ENCODE measurements at places on chromosomes 7 and 10. TPM values are rescaled to one million over a fixed set of nuclear protein-coding genes. Genes with fewer than 3 reads are reported as not detected.
A peak's percentile ranks its signal among the peaks of the same experiment; 100 is the strongest.

DNA sequence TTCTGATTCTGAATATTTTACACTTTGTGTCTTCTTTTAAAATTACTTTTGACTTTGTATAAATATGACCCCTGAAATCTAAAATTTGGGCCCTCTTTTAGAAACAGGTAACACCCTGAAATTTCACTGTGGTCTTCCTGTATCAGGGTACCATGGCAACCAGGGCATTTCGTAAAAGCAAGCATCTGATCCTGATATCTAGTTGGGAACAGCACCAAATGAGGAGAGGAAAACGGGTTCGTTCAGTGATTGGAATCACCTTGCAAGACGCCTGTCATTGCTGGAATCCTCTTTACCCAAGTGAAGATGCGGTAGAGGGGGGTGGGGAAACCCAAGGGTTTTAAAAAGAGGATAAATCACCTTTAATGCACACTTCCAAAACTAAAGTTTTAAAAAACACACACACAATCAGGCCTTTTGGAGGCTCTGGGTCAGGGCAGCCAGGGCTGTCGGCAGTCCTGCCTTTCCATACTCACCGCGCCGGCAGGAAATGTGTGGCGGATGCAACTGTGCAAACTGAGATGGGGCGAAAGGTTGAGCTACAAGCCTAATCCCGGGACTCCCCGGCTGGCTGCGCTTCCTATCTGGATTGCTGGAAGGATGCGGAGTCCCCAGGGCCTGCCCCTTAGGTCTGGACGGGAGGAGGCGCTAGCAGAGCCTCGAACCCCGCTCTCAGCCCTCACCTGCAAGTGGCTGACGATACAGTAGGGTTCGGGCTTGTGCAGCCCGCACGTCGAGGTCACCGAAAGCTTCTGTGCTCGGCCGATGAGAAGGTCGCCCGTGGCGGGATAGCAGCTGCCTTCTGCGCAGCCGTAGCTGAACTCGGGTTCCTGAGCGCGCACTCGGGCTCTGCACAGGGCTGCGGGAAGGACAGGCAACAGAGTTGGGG lies 1.8 kb downstream of the LAMB1 start:
- peak; percentile 73 for DNase-seq

GRCh38 chr10:91294134-91294906 lies 73.9 kb downstream of the PCGF5 start:
- DNase-seq = no peak

Gene CALML5
- not detected for total RNA-seq

Gene PILRA
- total RNA-seq = 3.6 TPM

GRCh38 chr10:119326167-119326566 lies 118.8 kb downstream of the GRK5 start:
- DNase-seq = peak; percentile 22

Gene NUTM2A
- total RNA-seq = 1.9 TPM

GRCh38 chr10:35690534-35690933 lies 48.4 kb upstream of the FZD8 start:
- DNase-seq = no peak

Gene EBF3
- 6.2 TPM for total RNA-seq

All from Right ventricle myocardium superior (tissue), 1 donor.